Thoracic aorta (tissue), 2 donors: ENCODE measurements at places on chromosomes 6 and 20.

DNA sequence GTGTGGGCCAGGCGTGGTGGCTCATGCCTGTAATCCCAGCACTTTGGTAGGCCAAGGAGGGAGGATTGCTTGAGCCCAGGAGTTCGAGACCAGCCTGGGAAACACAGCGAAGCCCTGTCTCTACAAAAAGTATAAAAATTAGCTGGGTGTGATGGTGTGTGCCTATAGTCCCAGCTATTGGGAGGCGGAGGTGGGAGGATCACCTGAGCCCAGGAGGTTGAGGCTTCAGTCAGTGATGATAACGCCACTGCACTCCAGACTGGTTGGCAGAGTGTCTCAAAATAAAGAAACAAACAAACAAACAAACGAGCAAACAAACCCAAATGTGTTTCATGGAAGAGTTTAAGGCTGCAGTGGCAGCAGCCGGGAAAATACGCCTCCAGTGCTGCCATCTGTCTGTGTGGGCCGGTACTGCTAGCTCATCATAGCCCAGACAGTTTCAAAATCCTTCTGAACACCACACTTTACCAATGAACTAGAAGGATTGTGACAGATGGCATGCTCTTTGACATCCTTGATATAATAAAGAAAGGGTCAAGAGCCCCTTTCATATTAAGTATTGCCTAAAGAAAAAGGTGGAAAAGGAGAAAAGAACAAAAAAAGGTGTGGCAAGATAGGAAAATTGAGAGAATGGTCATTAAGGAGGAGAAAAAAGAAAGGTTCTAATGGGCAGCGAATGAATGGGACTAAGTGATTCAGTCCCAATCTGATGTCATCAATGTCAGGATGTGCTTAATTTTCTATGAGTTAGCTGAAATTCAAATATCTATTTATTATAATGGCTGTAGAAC, 298.6 kb downstream of the SYNE1 start:
- DNase-seq = no peak

DNA sequence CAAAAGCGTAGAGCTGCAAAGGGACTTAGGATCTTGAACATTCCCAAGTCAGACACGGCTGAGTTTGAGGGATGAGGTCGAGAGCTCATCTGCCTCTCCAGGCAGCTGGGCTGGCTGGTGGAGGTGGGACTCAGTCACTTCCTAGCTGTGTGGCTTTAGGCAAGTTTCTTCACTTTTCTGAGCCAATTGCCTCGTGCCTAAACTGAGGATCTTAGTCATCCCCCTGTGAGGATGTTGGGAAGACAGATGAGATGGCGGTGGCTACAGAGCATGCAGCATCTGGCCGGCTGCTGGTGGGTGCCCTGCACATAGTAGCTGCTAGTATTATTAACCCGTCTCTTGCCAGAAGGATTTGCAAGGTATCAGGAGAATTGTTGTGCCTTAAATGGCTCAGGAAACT, 27.5 kb downstream of the TFAP2C start:
- DNase-seq = no peak

GRCh38 chr6:162377735-162378134, 349.8 kb downstream of the PRKN start:
- DNase-seq = no peak

GRCh38 chr6:117018771-117019170, 141.7 kb downstream of the RFX6 start:
- DNase-seq = no peak

DNA sequence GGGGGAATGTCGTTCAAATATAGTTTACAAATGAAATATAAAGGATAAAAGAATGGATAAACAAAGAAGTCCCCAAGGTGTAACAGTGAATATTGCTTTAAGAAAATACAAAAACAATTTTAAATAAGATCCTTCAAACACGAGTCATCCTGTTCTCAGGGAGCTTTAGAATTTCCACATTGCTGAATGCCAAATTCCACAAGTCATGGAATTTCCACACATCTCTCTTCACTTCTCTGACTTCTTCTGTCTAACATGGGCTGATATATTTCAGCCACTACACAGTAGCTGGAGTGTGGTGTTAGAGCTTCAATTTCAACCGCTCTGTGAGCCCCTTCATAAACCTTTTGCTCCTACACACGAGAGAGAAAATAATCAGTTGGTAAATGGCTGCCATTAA, 28.0 kb downstream of the IL22RA2 start:
- DNase-seq = no peak

DNA sequence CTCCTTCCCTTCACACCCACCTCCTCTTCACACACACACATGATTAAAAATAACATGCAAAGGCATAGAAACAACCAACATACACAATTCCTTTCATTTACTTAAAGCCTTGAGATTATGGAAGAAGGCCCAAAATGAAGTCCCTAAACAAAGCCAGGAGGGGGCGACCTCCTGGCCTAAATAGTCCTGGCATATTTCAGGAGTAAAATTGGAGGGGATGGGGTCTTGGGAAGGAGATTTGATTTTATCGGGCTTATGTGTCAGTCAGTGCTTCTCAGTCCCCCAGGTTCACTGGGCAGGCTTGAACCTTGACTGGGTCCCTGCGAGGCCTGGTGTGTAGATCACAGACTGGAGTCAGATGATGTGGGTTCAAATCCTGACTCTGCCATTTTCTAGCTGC, 266.4 kb downstream of the SAMD5 start:
- DNase-seq = no peak

GRCh38 chr20:21514553-21515251, 838 bp upstream of the NKX2-2 start:
- DNase-seq = no peak

- DNase-seq = no peak
These were observed 11.7 kb downstream of the OSER1 start for GRCh38 chr20:44198872-44199271.

GRCh38 chr6:5667737-5668136, 339.0 kb downstream of the NRN1 start:
- DNase-seq = no peak

GRCh38 chr6:3273707-3274521, 15.2 kb downstream of the PSMG4 start:
- no peak for DNase-seq

GRCh38 chr20:2346188-2346587, 34.5 kb upstream of the TGM6 start:
- no peak for DNase-seq

- DNase-seq = no peak
These were observed 4.3 kb downstream of the PSMG4 start for GRCh38 chr6:3263096-3263495.

GRCh38 chr6:88705601-88706000, 257.8 kb downstream of the RNGTT start:
- DNase-seq = no peak

GRCh38 chr20:62924442-62925075, 1.7 kb downstream of the DIDO1 start:
- DNase-seq = no peak

- no peak for DNase-seq
These were observed 77.1 kb downstream of the CBFA2T2 start for GRCh38 chr20:33566781-33567603.

DNA sequence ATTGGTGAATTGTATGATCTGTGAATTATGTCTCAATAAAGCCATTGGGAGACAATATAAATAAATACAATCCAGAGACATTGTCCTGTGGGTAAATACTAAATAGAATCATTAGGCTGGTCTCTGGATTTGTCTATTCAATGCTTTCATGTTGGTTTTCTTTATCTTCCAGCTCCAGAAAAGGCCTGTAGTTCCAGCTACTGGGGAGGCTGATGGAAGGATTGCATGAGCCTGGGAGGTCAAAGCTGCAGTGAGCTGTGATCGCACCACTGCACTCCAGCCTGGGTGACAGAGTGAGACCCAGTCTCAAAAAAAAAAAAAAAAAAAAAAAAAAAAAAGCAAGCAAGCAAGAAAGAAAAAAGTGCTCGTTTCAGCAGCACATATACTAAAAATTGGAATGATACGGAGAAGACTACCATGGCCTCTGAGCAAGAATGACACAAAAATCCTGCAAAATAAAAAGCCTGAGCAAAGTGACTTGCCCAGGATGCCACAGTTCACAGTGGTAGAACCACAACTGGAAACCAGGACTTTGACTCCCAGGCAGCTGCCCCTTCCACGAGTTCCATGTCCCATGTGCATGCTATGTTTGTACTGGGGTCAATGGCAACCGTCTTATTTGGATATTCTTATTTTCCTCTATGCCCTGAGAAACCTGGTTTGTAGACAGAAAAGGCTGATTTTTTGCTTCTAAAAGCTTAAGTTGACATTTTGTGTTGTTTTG, 33.6 kb upstream of the GMPR start:
- DNase-seq = no peak

DNA sequence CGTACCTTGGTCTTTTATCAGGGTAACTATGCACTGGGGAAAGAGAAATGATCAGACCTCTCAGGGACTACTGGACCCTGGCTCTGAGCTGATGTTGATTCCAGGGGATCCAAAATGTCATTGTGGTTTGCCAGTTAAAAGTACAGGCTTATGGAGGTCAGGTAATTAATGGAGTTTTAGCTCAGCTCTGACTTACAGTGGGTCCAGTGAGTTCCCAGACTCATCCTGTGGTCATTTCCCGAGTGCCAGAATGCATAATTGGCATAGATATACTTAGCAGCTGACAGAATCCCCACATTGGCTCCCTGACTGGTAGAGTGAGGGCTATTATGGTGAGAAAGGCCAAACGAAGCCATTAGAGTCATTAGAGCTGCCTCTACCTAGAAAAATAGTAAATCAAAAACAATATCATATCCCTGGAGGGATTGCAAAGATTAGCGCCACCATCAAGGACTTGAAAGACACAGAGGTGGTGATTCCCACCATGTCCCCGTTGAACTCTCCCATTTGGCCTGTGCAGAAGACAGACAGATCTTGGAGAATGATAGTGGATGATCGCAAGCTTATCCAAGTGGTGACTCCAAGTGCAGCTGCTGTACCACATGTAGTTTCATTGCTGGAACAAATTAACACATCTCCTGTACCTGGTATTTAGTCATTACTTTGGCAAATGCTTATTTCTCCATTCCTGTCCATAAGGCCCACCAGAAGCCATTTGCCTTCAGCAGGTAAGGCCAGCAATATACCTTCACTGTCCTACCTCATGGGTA, 152.4 kb downstream of the THBS2 start:
- no peak for DNase-seq

DNA sequence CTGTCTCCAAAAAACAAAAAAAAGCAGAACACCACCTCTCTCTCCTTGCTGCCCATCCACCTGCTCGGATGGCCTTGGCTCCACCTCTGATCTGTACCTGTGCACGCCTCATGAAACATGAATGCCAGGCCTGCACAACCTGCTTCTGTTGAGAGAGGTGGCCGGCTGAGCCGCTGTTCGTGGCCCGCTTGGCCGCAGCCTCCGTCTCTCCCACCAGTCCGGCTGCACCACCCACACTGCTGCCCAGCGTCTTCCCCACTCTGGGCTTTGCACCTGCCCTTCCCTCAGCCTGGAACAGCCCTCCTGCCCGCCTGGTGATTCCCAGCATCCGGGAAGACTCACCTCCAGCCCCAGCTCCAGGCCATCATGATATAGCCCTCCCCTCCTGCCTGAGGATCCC, 12.2 kb upstream of the ZBTB46 start:
- DNase-seq = no peak

DNA sequence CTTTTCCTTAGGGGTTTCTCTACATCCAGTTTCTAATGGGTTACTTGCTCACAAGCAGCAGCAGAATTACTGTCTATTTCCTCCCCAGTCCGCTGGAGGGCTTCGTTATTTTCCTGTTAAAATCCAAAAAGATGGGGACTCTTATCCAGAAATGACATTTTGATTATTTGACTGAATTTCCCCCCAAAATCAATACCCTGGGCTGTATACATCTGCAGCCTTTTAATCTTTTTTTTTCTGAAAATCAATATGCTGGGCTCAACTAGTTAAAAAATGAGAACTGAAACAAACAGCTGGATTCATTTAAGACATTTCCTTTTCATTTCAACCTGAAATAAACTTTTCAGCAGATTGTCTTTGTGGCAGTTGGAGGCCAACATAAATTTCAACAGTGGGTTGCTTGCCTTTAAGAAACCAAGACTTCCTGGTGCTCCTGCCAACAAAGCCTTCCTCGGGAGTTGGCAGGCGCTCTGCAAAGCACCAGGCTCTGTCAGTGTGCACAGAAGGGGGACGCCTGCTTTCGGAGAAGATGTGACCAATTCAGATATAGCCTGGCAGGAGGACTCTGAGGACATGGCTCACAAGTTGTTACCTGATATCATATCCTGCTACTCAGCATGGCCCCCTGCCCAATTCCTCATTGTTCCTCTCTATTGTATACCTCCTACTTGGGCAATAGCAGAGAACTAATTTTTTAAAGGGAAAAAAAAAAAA, 204.7 kb upstream of the ARG1 start:
- no peak for DNase-seq

DNA sequence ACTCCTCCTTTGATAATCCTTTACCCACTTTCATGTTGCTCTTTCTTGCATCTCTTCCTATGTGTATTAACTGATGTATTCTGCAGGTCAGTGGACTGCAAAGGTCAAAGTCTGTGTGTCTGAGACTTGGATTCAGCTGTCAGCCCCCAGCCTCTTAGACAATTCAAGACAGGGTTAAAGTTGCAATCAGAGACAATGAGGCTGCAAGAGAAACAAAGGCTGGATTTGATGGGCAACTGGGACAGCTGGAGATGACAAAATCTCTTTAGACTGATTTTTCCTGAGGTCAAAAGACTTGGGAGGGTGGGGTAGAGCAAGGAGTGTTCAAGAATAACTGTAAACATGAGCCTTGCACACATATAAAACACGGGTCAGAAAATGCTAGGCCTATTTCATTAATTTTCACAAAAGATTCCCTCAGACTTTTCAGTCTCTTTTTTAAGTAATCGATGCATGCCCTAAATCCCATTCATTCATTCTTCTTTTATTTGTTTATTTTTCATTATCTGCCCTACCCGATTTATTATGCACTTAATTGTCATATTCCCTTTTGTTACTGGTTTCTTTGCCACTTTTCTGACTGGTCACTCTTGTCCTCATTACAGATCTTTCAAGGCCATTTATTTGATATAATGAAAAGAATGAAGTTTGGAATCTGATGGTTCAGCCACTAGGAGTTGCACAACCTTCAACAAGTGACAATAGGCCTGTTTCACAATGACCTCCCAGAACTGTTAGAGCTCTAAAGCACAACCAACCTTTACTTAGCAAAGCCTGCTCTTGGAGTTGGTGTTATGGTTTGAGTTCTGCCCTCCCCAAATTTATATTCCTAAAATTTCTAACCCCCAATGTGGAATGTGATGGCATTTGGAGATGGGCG, 33.8 kb upstream of the AKAP12 start:
- no peak for DNase-seq

DNA sequence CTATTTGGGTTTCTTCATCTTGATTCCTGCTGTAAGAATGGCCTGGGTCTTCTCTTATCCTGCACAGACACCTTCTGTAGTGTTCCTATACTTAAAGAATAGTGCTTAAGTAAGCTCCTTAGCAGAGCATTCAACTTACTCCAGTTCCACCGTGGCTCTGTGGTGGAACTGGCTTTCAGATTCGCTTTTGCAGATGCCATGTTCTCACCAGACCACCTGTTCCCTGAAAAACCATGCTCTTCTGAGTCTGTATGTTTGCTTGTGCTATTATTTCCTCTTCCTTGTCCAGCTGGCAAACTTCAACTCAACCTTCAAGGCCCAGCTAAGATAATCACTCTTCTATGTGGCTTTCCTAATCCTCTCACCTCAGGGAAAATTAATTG, 4.9 kb downstream of the ELMO2 start:
- DNase-seq = no peak

- DNase-seq = no peak
These were observed 60.6 kb downstream of the ADNP start for GRCh38 chr20:50870561-50871161.

GRCh38 chr6:95629551-95629950, 52.2 kb downstream of the MANEA start:
- DNase-seq = no peak
